ENCODE measurements at places on chromosomes 4 and X.

DNA sequence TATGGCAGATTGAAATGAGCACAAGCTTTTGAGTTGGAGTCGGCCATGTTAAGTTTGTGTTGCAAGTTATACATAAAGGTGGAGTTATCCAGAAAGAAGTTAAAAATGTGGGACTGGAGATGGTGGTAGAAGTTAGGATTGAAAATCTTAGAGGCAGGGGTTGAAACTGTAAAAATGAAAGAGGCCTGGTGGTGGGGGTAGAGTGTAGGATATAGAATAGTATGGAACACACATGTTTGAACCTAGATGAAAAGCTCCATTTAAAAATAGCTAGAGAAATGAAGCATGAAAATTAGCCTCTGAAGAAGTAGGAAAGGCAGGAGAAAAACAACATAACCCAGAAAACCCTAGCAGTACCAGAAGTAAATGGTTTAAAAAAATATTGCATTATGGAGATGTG, 131.8 kb upstream of the ENPEP start:
- peak; percentile 8 for DNase-seq

DNA sequence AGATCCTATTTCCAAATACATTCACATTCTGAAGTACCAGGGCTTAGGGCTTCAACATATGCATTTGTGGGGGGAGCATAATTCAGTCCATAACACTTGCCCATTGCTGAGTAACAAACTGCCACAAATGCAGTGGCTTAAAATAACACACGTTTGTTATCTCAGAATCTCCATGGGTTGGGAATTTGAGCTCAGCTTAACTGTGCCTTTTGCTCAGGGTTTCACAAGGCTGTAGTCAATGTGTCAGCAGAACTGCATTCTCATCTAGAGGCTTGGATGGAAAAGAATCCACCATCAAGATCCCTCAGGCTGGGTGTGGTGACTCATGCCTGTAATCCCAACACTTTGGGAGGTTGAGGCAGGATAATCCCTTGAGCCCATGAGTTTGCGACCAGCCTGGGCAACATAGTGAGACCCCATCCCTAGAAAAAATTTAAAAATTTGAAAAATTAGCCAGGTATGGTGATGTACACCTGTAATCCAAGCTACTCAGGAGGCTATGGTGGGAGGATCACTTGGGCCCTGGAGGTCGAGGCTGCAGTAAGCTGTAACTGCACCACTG, 25.8 kb upstream of the TBL1X start:
- DNase-seq: peak; percentile 13

- peak; percentile 89 for DNase-seq
Observed at GRCh38 chr4:75916091-75916661, 13.9 kb upstream of the PPEF2 start.

- DNase-seq: peak; percentile 30
Observed at GRCh38 chrX:105461016-105461415, 240.5 kb upstream of the TEX13A start.

DNA sequence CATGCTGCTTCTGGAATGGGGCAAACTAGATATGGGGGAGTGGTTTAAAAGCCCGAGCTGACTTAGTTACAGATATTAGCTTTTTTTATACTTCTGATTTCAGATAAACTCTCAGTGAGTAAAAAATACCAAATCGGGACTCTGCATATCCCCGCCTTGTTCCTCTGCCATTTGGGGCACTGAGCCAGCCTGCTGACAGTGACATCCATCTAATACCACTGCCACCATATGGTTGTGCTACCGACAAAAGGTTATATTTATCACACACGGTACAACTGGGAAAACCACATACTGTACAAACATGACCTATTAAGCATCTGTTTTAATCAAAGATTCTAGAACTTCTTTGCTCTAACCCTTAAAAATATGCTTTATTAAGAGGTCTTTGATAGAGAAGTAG, 78.7 kb downstream of the GALNT7 start:
- no peak for DNase-seq

- peak; percentile 27 for DNase-seq
Observed at GRCh38 chrX:15202454-15203177, 67.3 kb downstream of the ASB9 start.

DNA sequence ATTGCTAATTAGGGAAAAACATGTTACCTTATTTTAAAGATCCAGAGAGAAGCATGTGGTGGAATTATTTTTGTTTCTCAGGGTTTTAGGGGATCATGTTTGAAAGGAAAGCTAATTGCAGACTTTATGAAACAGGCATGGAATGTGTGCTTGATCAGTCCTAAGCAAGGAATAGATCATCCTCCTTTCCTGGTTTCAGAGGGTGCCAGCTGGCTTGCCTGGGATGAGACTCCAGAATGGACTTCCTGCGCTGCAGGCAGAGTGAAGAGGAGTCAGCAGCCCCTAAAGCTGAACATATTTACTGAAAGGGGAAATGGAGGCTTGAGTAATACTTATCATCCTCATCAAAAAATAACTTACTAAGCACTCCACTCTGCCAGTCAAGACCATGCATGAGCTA, 13.3 kb downstream of the FGF5 start:
- no peak for DNase-seq

- DNase-seq: peak; percentile 58
Observed at GRCh38 chr4:65416891-65417290, 253.4 kb downstream of the EPHA5 start.

DNA sequence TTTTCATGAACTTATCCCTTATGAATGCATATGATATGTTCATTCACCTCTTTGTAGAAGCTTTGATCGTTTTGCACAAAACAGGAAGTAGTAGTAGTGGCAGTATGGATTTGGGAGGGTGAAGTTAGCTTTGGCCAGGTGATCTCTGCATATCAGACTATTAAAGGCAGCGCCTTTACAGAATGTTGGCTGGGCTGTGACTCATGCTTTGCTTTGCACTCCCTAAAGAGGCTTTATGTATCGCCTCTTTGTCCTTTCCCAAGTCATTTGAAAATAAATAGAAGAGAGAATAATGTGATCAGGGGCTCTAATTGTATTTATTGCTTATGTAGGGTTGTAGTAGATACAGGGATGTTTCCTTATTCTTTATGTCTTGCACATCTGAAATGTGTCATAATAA, 50.4 kb downstream of the SHROOM3 start:
- DNase-seq: no peak
